ENCODE measurements at places on chromosomes 5 and 9.

DNA sequence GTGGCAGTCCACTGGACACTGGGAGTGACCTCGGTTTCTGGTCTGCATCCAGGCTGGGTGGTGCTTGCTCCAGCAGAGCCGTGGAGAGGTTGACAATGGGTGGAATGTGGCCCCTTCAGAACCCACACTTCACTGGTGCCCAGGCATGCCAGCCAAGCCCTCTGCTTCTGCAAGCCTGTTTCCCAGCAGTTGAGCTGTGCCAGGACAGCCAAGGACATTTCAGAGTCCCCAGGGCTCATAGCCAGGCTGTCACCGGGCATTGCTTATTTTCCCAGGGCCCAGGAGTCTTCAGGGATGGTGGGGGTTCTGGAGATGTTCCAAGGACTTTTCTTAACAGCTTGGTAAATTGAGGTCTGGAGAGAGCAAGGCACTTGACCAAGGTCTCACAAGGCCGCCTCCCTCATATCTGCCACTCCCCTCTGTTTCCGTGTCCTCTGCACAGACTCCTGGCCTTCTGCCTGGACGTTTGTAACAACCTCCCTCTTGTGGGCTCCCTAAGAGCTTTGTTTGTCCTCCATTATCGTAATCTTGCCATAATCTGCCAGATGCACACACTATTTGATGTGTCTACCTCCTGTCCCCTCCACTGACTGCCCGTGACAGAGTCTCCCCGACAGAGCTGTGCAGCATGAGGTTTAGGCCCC lies 3.8 kb upstream of the NDST1 start:
- no peak for DNase-seq

DNA sequence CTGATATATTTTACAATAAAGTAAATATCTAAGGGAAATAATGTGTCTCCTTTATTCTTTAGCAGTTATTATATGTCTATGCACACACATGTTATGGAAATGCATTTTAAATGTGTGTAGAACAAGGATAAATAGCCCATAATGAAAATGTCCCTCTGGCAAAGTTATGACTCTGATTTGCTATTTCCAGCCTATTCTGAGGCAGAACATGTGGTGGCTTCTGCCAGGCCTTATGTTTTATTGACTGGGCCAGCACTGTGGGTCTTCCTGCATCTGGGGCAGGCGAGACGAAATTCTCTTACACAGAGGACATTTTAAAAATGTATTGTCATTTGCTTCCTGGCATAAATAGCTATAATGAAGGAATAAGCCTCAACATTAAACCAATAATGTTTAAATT lies 52.8 kb downstream of the S1PR3 start:
- DNase-seq, result no peak

GRCh38 chr5:36640949-36641348 lies 34.5 kb downstream of the SLC1A3 start:
- no peak for DNase-seq

DNA sequence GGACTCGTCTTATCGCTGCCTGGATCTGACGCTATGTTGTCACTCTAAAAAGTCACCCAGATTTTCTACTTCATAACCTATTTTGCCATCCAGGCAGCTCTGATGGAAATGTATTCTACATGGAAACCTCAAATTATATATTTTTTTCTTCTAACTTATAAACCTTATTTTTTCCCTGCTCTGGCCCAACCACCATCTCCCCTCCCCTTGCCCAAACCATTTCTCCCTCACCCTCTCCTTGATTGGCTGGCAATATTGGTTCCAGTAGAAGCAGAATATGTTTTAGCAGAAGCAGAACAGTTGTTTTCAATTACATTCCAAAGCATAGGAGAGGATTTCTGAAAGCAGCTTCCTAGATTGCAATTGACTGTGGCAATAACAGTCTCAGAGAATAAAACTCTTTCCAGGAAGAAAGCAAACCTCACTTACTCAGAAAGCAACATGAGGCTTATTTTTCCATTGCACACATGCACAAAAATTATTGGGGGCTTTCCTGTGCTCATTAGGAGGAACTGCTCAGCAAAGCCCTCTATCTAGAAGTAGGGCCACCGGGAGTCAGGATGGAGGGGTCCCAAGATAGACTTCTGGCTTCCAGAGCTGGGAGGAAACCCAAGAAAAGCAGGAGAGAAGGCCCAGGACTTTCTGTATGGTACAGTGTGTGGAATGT lies 191.8 kb downstream of the ESM1 start:
- no peak for DNase-seq

DNA sequence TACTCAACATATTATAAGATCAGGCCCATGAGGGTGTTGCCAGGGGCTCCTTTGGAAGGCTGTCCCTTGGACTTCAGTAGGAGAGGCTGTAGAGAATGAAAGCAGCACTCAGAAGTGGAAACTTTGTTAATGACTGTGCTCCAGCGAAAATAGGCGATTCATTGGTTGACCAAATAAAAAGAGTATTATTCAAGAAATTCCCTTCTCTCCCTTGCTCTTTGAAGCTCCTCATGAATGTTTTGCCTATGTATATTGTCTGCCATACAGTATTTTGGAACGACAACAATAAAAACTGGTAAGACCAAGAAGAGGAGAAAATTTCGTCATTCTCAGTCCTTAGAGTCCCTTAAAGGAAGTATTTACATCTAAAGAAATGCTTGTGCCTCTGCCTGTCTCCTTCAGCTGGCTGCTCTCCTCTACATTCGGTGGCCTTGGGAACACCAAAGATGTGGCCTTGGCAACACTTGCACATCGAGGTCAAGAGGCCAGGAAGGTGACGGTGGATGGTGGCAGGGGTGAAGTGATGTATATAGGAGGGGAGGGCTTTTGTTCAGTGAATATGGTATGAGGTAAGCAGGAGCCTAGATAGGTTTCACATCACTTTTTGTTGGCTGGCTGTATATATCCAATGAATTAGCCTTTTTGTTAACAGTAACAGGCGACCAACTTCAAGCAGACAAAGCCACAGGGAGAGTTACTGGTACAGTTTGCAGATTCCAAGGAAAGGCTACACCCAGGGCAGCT lies 95.0 kb upstream of the ACTBL2 start:
- DNase-seq, result no peak

GRCh38 chr9:114287001-114287762 lies 35.7 kb upstream of the ORM1 start:
- peak; percentile 87 for DNase-seq

GRCh38 chr5:133992429-133993155 lies 12.2 kb downstream of the VDAC1 start:
- no peak for DNase-seq

DNA sequence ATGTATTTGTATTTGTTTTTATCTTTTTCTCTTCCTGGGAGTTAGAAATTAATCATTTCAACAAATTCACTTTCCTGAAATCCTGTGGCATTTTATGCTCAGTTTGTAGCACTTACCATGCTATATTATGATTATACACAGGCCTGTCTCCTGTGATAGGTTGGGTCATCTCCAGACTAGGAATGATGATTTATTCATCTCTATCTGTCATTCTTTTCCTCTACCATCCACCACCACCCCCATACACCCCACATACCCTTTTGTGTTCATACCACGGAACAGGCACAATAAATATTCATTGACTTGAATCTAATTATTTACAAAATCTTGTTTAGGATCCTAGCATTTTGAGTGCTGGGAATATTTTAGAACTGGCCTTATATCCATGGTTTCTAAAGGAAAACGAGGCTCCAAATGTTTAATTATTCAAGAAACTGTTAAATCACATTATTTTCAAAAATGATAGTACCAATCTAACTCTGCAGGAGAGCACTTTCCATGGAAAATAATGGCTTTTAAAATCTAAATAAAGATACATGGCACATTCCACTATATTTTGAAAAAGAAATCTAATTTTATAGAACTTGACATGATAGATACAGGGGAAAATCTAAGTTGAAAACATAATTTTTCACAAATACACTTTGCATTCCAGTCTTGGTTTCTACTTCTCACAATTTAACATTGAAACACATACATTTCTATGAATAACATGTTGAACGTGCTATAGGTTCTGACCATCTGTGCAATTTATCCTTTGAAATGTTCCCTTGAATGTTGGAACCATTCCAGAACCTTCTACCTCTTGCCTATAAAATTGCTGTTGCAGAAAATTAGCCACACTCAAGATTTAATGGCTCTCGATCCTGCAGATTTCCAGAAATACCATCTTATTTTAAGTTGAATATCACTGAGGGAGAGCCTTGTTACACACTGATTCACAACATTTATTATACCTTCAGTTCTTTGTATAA lies 89.3 kb downstream of the STARD4 start:
- DNase-seq, result peak; percentile 87

- DNase-seq, result no peak
These were observed 18.2 kb downstream of the ASS1 start for GRCh38 chr9:130462685-130463540.

DNA sequence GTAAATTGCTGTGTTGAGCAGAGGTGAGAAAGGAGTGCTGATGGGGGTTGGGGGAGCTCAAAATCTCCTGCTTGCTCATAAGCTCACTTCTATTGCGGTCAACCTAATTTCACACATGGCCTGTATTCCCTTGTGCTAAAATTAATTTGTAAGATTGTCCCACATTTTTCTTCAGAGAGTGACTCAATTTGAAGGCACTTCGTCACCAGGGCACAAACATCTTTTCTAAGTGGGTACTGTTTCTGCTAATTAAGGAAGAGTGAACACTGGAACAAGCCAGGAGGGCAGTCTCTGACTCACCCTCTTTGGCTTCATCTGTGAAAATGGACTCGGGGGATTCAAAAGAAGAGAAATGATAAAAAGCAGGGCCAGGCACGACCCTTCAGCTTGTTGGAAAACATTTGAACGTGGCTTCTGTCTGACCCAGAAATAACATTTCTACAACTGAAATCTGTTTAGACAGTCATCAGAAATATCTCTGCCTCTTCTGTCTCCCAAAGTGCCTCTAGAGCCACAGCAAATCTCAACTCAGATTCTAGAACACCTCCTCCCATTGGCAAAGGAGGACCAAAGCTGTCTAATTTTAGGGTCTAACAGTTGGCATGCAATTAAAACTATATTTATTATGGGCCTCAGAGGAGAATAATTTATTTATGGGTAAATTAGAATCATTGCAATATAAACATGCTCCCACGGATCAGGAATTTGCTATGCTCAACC lies 49.8 kb downstream of the FEM1C start:
- no peak for DNase-seq

DNA sequence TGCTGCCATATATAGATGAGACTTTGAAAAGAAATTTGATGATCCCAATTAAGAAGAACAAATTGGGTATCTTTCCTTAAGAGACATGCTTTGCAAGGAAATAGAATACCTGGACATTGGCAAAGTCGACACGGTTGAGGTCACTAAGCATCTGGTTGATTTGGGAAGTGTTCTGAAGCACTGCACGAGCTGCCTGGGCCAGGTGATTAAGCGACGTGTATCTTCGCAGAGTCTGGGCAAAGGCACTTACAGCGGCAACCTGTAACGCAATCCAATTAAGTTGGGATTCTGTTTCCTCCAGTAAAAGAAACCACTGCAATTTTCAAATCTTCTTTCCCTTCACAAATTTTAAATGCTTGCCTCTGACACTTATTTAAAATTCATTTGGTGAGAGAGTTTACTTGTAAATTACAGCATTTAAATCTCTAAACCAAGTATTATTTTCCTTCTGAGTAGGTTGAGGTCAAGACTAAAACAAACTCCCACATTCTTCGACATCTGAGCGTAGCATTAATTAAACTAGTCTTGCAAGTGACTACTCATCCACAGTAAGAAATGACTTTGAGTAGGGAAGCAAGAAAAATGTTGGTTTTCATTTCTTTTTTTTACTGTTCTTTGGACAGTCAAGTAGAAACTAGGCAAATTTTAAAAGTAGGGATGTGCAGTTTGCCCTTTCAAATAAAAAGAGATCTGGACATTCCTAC lies 262.8 kb downstream of the RFX3 start:
- no peak for DNase-seq

GRCh38 chr5:93602241-93603077 lies 19.4 kb downstream of the NR2F1 start:
- DNase-seq, result peak; percentile 69

DNA sequence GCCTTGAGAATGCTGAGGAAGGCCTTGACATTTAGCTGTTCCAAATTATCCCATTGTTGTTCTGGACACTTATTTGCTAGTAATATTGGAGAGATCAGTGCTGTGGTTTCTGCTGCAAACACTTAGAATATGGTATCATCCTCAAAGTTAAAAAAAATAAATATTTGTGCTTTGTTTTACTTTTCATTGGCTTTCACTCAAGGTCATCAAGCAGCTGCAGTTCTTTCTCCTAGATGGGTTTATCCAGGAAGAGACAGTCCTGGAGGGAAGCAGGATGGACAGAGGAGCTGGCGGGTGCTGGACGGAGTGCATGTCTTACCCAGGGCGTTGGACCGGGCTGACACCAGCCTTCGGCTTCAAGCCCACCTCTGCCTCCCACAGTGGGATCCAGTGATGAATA lies 193.6 kb downstream of the MTRR start:
- DNase-seq, result no peak

DNA sequence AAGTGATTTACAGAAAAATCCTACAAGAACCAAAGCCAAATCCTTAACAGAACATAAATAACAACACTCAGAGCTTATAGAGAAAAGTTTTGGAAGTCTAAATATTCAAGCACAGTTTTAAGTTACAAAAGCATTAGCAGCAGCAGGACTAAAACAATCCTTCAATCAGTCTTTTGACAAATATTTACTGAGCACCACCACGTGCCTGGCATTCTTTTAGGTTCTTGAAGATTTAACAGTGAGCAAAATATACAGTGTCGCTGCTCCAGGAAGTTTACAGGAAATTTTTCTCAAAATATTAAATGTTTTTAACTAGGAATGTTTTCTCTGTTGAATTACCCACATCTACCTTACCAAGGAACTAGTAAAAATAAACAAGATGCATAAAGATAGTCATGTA lies 11.4 kb downstream of the EPB41L4A start:
- DNase-seq, result no peak

GRCh38 chr5:135433681-135434426 lies 13.3 kb downstream of the DCANP1 start:
- DNase-seq, result no peak

DNA sequence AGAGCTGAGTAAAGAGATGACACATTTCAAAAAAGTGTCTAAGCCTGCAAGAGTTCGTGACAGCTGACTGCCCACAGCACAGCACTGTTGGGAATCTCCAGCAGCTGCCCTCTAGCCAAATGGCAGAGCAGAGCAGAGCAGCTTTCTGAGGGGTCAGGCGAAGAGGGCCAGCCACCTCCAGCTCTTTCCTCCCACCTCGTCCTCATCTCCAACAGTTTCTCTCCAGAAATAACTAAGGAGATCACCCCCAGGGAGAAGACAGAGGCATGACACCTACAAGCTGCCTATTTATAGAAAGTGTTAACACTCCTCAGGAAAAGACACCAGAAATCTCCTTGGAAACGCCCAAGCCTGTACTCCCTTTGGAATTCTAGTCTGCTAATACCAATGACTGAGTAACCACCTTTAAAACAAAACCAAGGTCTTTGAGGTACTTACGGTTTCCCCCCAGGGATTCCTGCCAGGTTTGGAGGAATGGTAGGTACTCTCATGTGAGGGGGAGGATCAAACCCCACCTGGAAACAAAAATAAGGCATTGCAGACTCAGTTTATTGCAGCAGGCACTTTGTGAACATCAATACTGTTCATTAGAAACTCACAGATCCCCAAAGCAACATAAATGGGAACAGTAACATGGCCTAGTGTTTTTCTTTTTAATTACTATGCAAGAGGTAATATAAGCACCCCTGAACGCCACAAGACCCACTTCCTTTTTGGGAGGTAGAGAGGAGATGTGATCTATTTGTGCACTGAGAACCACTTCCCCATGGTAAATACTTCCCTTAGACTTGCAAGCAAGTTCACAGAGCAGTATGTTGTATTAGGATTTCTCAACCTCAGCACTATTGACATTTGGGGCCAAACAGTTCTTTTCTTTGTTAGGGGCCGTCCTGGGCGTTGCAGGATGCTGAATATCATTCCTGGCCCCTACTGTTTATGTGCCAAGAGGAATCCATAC lies 79.3 kb downstream of the TLE1 start:
- DNase-seq, result no peak

Measured in NCI-H1694 treated with DMSO at 0.1 percent for 48 hours (cell line).